ENCODE measurements at places on chromosomes 3 and 15. TPM values are rescaled to one million over a fixed set of nuclear protein-coding genes. Genes with fewer than 3 reads are reported as not detected.

DNA sequence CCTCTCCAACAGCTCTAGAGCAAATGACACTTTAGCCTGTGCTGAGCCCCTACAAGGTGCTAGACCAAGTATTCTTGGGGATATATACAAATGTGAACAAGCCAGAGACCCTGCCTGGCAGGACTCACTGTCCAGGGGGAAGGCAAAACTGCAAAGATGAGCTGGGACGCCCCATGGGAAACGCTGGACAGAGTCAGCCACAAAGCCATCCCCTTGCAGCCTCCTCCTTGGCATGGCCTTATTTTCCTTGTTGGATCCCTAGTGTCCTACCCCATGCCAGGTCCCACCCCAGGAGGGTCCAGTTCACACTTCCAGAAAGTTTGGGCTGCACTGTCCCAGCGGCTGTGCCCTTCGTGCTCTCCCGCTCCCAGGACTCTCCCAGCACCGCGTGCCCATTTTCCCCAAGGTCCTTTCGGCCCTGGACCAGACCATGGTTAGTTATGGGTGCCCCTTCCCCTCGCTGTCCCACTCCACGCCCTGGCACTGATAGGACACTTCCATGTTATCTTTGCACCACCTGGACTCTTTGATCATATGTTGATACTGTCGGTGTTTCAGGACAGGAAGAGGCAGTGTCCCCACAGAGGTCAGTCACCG is 5.8 kb upstream of the NRROS start:
- no peak for DNase-seq

Gene NUTM1
- total RNA-seq = not detected

Gene CPN2
- total RNA-seq = not detected

DNA sequence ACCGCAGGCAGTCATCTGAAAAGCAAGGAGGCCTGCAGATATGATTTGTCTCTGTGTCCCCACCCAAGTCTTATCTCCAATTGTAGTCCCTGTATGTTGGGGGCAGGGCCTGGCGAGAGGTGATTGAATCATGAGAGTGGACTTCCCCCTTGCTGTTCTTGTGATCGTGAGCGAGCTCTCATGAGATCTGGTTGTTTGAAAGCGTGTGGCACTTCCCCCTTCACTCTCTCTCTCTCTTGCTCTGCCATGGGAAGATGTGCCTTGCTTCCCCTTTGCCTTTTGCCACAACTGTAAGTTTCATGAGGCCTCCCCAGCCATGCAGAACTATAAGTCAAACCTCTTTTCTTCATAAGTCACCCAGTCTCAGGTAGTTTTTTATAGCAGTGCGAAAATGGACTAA is 83.3 kb downstream of the TMCO5A start:
- no peak for DNase-seq

- DNase-seq = peak; percentile 75
Measured at GRCh38 chr3:45010811-45011333, 15.2 kb upstream of the CLEC3B start.

Gene PYGO1
- total RNA-seq = 2.4 TPM

Measured in epithelial cell of proximal tubule (primary cell).